ENCODE measurements at places on chromosomes 16 and 17.

- no peaks in the 10 kb centered on the region for H3K27me3 ChIP-seq
- H3K4me1 ChIP-seq = peaks cover 23% of the 10 kb centered on the region
- peak overlapping the region; percentile 54 for H3K27ac ChIP-seq
- no peaks in the 10 kb centered on the region for H3K36me3 ChIP-seq
- no peak overlapping the region for H3K4me3 ChIP-seq
Measured at GRCh38 chr16:17224879-17225281, 245.9 kb downstream of the XYLT1 start.

DNA sequence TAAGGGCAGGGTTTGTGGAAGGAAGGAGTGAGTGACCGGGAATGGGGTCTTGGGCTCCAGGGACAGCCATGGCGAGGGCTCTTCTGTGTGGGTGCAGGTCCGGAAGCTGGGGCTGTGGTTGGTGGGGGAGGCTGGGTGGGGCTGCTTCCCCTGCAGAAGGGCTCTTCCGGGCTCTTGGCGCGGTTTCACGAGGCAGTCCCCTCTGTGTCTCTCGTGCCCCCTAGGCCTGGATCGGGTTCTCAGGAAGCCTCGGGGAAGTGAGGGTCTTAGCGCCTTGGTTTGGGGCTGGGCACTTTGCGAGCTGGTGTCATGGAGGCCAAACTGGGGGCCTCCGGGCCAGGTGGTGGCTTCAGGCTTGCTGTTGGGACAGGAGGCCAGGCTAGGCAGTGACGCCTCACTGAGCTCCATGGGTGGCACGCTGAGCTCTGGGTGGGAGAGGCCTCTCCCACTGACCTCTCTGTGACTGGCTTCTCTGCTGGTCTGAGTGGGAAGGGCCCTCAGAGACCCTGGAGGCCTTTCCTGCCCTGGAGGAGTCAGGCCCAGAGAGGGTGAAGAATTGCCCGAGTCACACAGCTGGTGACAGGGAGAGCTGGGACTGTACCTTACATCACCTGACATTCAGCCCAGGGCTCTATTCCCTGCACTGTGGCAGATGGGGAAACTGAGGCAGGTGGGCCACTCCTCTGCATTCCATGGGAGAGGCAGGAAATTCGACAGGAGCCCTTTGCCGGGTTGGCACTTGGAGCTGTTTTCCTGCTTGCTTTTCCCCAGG lies 8.2 kb downstream of the ADCY7 start:
- H3K27me3 ChIP-seq = no peaks in the 10 kb centered on the region
- H3K4me1 ChIP-seq = no peaks in the 10 kb centered on the region
- no peak for DNase-seq
- no peaks in the 10 kb centered on the region for H3K36me3 ChIP-seq
- H3K27ac ChIP-seq = peak overlapping the region; percentile 34
- peak overlapping the region; percentile 55 for H3K4me3 ChIP-seq

GRCh38 chr16:3938471-3938842 lies 57.9 kb upstream of the CREBBP start:
- peak overlapping the region; percentile 79 for H3K4me3 ChIP-seq
- H3K4me1 ChIP-seq = peaks cover 12% of the 10 kb centered on the region

DNA sequence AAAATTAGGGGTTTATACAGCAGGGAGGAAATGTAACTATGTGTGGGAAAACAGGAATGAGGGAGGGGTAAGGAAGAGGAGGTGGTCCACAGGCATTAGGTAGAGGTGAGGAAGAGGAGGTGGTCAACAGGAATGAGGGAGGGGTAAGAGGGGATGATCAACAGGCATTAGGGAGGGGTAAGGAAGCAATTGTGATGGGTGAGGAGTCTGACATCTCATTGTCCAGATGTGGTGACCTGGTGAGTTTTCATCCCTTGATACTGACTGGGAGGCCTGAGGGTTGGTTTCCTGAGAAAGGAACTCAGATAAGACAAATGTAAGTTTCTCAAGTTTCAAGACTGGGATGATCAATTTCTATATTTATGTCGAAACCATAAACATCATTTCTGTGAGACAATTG lies 206.2 kb upstream of the C16orf82 start:
- no peak overlapping the region for H3K27ac ChIP-seq
- H3K4me1 ChIP-seq = no peaks in the 10 kb centered on the region
- H3K27me3 ChIP-seq = no peaks in the 10 kb centered on the region
- no peaks in the 10 kb centered on the region for H3K36me3 ChIP-seq
- no peak for DNase-seq

DNA sequence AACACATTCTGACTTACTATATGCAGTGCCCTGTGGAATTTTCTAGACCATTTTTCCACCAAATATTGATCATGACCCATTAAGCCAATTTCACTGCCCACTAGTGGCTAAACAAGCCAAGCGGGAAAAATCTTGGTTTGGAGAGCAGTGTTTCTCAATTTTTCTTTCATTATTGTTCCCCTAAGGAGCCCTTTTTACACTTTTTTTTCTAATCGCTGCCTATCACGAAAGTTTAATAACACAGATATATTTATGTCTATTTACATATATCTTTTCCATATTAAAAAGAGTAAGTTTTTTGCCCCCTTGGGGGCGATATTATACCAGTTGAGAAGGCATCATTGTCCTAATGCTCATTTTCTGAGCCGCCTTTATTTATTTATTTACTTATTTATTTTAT lies 10.8 kb upstream of the TLCD3B start:
- H3K36me3 ChIP-seq = no peaks in the 10 kb centered on the region
- H3K27me3 ChIP-seq = no peaks in the 10 kb centered on the region
- no peak overlapping the region for H3K27ac ChIP-seq
- H3K4me1 ChIP-seq = no peaks in the 10 kb centered on the region
- no peak for DNase-seq

DNA sequence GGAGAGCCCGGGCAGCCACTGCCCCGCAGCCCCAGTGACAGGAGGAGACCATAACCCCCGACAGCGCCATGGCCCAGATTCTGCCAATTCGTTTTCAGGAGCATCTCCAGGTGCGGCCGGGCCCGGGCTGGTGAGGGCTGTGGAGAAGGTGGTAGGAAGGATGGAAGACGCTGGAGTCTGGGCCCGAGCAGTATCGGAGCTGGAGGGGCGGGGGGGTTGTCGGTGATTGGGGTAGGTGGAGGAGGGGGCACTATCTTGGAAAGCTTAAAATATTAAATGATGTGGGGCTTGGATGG lies 317 bp downstream of the CLTC start:
- no peaks in the 10 kb centered on the region for H3K36me3 ChIP-seq
- no peak for DNase-seq
- no peaks in the 10 kb centered on the region for H3K27me3 ChIP-seq
- peak overlapping the region; percentile 98 for H3K4me3 ChIP-seq

DNA sequence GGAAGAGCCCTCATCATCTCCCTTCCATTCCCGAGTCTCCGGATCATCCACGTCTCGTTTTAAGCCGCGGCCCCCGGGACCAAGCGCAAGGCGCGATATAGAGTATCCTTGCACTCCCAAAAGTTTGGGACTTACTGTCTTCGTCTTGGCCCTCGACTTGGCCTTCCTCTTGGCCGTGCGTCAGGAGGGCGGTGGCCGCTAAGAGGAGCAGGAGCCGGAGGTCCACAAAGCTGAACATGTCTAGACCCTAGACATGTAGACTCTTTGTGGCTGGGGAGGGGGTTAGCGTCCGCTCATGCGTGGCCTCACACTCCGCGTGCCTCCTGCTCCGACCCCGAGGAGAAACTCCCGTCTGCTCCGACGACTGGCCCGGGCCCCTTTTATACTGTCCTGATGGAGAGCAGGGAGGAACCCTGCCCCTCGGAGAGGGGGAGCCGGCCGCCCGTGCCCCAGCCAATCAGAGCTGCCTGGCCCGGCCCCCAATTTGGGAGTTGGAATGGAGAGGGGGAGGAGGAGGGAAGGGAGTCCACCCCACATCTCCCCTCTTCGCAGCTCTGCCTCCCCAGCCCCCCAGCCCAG lies at the start of gene COL1A1:
COL1A1 (minus strand) TSS at position 356 of the 579 bp plus-strand sequence; CDS start at position 238, 118 bp downstream.
- peak within 1 kb of the TSS; percentile 90 for H3K27ac ChIP-seq
- no peaks in the 10 kb centered on the region for H3K27me3 ChIP-seq
- peak; percentile 61 for DNase-seq
- peaks cover 75% of the 10 kb centered on the region for H3K4me1 ChIP-seq
- H3K36me3 ChIP-seq = peaks cover 22% of the 10 kb centered on the region
- peak within 1 kb of the TSS; percentile 78 for H3K4me3 ChIP-seq

DNA sequence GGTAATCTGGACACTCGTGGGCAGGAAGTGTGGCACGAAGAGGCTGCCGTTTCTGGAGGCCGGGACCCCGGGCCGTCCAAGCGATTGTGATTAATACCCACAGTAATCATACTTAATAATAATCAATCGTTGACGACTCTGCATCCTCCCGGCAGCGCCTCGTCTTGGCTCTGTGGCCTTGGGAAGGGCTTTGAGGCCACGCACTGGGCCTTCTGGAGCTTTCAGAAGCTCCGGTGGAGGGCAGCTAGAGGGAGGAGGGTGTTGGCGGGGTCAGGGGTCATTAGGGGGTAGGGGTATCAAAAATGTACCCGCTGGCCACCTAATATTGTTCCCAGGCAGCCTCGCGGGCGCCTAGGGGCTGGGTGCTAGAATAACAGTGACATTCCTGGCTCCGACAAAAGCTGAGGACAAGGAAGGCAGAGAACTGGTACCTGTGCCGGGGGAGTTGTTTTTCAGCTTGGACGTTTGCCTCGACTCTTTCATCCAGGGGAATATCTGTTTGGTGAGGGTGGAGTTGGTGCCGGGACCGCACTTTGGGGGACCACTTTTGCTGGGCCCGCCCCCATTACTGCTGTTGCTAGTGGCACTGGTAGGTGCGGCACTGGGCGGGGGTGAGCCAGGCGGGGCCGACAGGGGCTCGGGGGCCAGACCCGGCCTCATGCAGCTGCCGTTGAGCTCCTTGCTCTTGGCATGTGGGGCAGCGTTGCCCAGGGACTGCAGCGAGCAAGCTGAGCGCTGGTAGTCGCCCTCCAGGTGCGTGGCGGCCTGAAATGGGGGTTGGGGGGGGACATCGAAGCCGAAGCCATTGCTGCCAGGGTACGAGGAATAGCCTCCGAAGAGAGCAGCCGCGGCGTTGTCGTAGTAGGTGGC lies 6.9 kb upstream of the HOXB2 start:
- no peaks in the 10 kb centered on the region for H3K27me3 ChIP-seq
- H3K36me3 ChIP-seq = peaks cover 9% of the 10 kb centered on the region
- H3K4me3 ChIP-seq = no peak overlapping the region
- peak overlapping the region; percentile 73 for H3K27ac ChIP-seq

- H3K27me3 ChIP-seq = no peaks in the 10 kb centered on the region
- H3K4me3 ChIP-seq = no peak overlapping the region
- peaks cover 24% of the 10 kb centered on the region for H3K36me3 ChIP-seq
- no peak overlapping the region for H3K27ac ChIP-seq
- DNase-seq = no peak
- peaks cover 29% of the 10 kb centered on the region for H3K4me1 ChIP-seq
Measured at GRCh38 chr17:4540687-4541327, 14.4 kb downstream of the MYBBP1A start.

- peaks cover 22% of the 10 kb centered on the region for H3K36me3 ChIP-seq
- no peaks in the 10 kb centered on the region for H3K27me3 ChIP-seq
- no peak overlapping the region for H3K27ac ChIP-seq
- no peaks in the 10 kb centered on the region for H3K4me1 ChIP-seq
- no peak overlapping the region for H3K4me3 ChIP-seq
Measured at GRCh38 chr16:89147085-89147817, 24.3 kb upstream of the CDH15 start.

DNA sequence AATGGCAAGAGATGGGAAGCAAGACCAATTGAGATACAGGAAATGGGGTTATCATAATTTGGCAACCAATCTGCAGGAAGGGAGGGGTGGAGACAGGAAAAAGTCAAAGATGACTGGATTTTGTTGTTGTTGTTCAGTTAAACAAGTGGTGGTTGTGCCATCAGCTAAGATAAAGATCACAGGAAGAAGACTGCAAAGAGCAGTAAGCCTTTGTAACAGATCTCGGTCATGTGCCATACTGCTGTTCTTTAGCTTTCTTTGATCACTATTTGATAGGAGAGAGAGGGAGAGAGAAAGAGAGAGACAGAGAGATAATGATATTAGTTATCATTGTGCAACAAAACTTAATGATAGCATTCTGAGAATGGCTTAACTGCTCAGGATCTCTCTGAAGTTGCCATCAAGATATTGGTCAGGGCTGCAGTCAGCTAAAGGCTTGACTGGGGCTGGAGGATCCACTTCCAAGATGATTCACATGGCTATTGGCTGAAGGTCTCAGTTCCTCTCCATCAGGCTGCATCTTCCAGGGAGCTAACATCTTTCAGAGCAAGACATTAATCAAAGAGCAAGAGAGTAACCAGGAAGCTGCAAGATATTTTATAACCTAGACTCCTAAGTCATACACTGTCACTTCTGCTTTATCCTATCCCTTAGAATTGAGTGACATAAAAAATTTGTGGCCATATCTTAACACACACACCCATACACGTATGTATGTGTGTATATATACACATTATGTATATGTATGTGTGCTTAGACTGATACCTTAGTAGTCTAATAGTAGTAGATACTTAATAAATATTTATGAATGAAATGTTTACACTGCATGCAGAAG lies 405.0 kb downstream of the SHISA9 start:
- no peak overlapping the region for H3K4me3 ChIP-seq
- no peak overlapping the region for H3K27ac ChIP-seq
- DNase-seq = no peak
- no peaks in the 10 kb centered on the region for H3K36me3 ChIP-seq

GRCh38 chr16:23016368-23016767 lies 132.9 kb downstream of the USP31 start:
- no peak overlapping the region for H3K27ac ChIP-seq
- H3K4me3 ChIP-seq = no peak overlapping the region
- DNase-seq = no peak
- H3K27me3 ChIP-seq = no peaks in the 10 kb centered on the region

DNA sequence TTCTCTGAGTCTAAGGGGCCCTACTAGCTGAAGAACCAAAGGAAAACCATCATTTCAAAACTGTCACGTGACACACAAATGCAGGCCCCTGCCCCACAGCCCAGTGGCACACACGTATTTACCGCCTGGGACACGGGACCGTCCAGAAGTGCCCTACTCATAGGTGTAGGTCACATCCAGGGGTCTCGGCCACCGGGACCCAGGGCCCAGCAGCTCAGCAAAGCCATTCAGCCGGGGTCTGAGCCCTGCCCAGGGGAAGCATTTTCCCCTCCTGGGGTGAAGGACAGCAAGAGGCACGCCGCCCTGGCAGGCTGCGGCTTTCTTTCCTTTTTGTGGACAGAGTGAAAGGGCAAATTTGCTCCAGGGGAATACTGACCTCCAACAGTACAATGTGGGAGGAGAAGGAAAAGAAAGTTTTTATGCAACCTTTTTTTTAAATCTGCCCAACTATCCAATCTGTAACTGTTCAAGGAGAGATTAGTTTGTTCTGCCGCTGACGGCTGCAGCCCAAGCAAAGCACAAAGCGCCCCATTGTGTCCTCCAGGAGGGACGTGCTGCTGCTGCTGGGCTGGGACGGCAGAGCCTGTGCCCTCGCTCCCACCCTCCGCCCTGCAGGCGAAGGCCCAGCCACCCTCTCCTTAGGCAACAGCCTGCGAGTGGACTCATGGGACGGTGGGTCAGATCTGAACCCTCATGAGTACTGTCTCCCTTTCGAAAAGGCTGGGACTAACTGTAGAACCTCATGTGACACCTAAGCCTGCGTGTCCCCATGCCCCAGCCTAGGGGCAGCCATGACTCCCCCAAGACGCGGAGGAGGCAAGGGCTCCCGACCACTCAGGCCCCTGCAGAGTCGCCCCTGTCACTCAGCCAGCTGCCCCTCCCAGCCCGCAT lies 21.3 kb downstream of the SLC7A5 start:
- H3K4me3 ChIP-seq = no peak overlapping the region
- no peak overlapping the region for H3K27ac ChIP-seq
- no peaks in the 10 kb centered on the region for H3K36me3 ChIP-seq
- peaks cover 11% of the 10 kb centered on the region for H3K4me1 ChIP-seq
- H3K27me3 ChIP-seq = no peaks in the 10 kb centered on the region
- DNase-seq = no peak
